NAMALWA (cell line): ENCODE measurements at places on chromosomes 3 and 15.

GRCh38 chr3:128482175-128482574 is 10.8 kb downstream of the GATA2 start:
- DNase-seq, result no peak

DNA sequence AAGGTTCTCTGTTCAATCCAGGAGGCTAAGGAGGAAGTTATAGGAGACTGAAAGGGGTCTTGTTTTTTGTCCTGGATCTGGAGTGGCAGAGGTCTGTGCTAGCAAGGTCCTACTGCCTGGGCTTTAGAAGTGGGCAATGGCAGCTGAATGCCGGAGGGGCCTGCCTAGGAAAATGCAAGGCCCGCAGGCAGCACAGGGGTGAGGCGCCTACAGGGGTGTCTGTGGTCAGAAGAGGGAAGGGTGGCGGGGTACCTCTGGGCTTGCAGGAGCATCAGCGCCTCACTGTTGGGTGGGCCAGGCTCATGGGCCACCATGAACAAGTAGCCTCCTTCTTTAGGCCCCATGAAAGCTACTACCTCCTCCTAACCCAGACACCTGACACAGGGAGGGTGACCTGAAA is 175.4 kb downstream of the PEX5L start:
- no peak for DNase-seq

- peak; percentile 4 for DNase-seq
Measured at GRCh38 chr3:75001330-75001729, 386.9 kb upstream of the CNTN3 start.

GRCh38 chr15:73923488-73924164 is 2.6 kb upstream of the LOXL1 start:
- DNase-seq, result no peak

DNA sequence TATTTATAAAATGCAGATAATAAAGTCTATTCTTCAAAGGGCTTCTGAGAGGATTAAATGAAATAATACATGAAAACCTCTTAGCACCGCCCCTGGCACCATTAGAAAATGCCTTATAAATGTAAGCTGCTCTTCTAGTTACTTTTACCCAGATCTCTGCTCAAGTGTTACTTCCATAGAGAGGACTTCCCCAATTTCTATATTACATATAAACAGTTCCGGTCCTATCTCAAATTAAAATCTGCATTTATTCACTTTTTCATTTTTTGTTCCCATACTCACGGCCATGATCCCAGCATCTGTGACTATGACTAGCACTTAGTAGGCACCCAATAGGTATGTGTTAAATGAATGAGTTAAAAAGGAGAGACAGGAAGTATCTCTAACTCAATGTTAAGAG is 890.9 kb upstream of the CFAP20DC start:
- no peak for DNase-seq

DNA sequence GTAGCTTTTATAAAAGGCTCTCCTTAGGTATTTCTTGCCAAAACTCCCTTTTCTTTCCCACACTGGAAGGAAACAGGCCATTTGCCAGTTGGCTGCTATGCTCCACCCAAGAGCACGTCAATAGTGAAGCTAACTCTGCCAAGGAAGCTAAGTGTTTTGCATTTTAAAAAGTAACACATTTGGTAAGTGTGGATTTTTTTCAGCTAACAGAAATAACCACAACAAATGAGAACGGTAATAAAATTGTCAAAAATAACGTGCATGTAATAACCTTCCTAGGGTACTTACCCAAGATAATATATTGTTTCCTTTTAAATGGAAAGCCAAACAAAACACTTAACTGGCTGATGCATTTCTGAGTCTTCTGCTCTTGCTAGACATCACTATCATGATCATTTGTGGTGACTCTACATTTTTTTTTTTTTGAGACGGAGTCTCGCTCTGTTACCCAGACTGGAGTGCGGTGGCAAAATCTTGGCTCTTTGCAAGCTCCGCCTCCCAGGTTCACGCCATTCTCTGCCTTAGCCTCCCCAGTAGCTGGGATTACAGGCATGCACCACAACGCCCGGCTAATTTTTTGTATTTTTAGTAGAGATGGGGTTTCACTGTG is 4.6 kb downstream of the DPP8 start:
- no peak for DNase-seq

- no peak for DNase-seq
Measured at GRCh38 chr3:84980011-84980410, 21.2 kb downstream of the CADM2 start.

DNA sequence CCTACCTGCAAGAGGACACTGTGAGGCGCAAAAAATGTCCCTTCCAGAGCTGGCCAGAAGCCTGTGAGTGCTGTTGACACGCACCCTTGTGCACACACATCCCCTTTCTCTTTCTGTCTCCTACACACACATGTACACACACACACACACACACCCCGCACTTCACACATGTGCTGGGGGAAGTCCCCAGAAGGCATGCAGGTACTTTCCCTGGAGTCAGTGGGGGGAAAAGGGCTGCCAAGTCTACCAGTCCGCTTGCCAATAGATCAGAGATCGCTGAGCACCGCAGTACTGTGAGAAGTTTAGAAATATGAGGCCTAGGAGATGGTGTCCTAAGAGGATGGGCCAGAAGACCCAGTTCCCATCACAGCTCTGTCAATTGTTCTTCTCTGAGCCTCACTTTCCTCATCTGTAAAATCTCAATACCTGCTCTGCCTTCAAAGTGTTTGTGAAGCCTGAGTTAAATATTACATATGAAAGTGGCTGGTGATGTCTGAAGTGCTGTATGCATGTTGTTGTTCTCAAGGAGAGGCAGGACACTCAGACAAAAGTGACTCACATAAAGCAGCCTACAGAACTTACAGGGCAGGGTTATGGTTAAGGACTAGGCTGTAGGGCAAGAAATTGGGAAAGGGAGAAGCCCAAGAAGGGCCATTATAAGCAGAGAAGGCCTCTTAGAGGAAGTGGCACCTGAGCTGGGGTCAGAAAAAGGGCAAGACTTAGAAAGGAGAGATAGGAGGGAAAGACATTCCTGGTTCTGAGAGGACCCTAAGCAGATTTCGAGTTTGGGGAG is 6.8 kb downstream of the IL17RE start:
- DNase-seq, result no peak

GRCh38 chr15:95715116-95715903 is 615.2 kb upstream of the NR2F2 start:
- no peak for DNase-seq

DNA sequence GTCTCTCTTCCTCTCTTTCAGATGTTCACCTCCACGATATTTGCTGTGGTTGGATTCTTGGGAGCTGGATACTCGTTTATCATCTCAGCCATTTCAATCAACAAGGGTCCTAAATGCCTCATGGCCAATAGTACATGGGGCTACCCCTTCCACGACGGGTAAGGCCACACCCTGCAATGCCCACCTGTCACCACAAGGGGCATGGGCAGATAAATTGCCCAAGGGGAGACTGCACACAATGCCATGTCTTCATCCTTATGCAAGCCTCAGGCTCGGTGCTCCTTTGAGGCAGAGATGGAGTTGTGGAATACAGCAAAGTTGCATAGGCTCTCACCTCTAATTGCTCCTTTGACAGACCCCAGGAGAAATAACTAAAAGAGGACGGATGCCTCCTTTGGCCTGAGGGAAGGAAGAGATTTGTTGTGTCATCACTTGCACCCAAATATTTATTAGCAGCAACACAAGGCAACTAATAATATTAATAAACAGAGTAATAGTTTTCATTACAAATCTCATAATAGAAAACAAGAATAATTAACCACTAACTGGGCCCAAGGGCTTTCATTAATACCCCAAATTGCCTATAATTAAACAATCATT is 13.2 kb downstream of the TM4SF4 start:
- peak; percentile 77 for DNase-seq

DNA sequence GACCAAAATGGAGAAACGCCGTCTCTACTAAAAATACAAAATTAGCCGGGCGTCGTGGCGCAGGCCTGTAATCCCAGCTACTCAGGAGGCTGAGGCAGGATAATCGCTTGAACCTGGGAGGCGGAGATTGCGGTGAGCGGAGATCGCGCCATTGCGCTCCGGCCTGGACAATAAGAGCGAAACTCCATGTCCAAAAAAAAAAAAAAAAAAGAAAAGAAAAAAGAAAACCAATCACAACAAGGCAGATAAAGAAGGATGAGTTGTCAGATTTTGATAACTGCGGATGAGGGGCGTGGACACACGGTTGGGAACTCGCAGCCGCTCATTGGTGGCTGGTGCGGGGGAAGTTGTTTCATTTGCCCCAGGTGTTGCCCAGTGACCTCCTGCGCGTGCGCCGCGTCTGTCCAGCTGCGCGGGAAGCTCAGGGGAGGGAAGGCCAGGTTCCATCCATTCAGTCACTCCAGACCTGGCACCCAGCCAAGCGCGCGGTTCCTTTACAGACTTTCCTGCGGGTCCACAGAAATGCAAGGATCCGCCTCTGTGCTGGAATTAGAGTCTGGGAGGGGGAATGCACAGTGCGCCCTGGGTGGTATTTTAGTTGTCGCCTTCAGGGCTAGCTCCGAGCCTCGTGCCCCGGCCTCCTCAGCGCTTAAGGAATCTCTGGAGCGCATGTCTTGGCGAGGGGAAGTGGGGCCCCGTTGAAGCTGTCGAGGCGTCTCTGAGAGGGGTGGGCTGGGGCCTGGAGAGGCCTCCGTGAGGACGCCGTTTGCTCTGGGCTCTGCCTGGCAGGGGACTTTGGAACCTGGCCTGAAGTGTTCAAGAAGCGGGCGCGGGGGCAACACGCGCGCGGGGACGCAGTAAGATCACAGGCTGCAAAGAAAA is 708 bp upstream of the GCHFR start:
- DNase-seq, result no peak

GRCh38 chr15:60708684-60709083 is 229.7 kb upstream of the ICE2 start:
- DNase-seq, result no peak

GRCh38 chr3:48370333-48370713 is 1.7 kb upstream of the FBXW12 start:
- no peak for DNase-seq

GRCh38 chr15:47588958-47589357 is 128.3 kb upstream of the SEMA6D start:
- DNase-seq, result no peak

DNA sequence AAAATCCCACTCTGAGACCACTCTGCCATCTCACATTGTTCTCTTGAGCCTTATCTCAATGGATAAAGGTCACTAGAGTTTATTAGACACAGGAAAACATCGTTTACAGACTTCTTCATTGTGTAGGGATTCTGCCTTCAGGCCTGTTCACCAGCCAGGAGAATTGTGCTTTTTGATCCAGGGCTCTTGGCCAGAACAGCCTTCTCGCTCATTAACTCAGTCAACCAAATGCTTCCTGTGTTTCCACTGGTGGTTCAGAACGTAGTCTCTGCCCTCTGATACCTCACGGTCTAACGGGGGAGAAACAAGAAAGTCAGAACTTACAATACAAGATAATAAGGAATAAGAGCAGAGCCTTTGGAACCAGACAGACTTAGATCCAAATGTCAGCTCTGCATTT is 54.2 kb upstream of the TSEN2 start:
- DNase-seq, result no peak

GRCh38 chr15:69718436-69718835 is 265.8 kb downstream of the RPLP1 start:
- no peak for DNase-seq

DNA sequence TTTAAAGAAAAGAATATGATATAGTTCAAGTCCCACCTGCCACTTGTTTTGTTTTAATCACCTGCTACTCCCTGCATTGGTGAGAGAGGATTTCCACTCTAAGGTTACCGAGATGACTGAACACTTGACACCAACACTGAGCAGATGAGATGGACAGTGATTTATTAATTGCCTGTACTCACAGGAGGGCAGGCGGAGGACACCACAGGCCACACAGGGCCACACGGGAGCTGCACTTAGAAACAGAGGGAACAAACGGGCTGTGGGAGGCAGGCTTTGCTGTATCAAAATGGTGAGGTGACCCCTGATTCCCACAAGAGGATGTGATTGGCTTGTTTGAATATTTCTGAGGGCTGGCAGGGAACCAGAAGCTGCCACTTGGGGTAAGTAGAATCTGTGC is 10.8 kb downstream of the MINAR1 start:
- DNase-seq, result no peak

DNA sequence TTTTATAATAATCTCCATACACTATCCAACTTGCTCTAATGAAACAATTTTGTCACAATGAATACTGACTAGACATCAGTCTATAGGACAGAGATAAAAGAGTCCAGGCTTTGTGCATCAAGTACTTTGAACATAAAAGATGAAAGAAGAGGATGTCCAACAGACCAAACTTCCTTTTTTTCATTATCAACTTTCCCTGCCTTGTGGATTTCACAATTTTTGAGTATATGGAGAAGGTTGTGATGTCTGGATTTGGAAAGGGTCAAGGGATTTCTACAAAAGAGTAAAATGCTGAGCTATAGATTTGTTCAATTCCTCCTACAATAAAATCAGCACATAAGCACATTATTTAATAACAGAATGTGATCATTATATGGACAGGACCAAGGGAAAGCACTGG is 25.7 kb downstream of the CD47 start:
- DNase-seq, result no peak

DNA sequence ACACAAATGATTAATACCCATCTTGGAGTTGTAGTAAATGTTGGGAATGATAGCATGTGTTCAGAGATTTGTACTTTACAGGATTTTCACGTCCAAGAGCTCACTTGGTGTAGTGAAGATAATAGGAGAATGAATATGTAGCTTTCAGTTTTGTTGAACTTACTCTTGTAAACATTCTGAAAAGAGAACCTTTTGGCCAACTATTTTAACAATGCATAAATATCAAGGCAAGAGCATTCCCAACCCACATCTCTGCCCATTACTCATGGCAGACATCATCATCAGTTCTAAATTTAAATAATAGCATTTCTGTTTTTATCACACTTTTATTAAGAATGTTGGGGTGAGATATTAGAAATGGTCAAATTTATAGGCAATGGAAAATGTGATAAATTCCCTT is 465.2 kb upstream of the TPRG1 start:
- no peak for DNase-seq

GRCh38 chr15:61041886-61042285 is 187.2 kb downstream of the RORA start:
- no peak for DNase-seq

DNA sequence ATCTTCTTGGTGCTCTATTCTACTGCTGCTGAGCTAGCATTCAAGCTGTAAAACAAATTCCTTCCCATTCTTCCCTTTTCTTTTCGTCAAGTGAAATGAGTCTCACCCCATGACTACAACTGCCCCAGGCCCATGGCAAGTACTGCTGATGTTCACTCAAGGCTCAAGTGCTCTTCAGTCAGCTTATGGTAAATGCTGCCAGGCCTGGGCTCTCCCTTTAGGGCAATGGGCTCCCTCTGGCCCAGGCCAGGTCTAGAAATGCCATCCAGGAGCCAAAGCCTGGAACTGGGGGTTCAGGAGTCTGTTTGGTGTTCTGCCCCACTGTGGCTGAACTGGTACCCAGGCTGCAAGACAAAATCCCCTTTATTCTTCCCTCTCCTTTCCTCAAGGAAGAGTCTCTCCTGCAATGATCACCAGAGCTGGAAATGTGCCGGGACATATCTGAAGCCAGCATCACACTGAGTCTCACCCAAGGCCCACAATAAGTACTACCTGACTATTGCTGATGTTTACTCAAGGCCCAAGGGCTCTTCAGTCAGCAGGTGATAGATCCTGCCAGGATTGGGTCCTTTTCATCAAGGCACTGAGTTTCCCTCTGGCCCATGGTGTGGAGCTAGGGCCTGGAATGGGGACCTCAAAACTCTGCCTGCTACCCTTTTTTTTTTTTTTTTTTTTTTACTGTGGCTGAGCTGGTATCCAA is 205.0 kb upstream of the STAC start:
- DNase-seq, result no peak

- DNase-seq, result no peak
Measured at GRCh38 chr3:105714453-105714852, 154.4 kb downstream of the CBLB start.
